ENCODE measurements at places on chromosomes 3 and 15. TPM values are rescaled to one million over a fixed set of nuclear protein-coding genes. Genes with fewer than 3 reads are reported as not detected.

- H3K27me3 ChIP-seq = no peaks in the 10 kb centered on the region
- no peak for DNase-seq
- H3K27ac ChIP-seq = no peak overlapping the region
- peaks cover 4% of the 10 kb centered on the region for H3K4me1 ChIP-seq
Observed at GRCh38 chr3:117580806-117581205, 871.2 kb downstream of the TUSC7 start.

GRCh38 chr3:160150525-160150924, 74.7 kb upstream of the C3orf80 start:
- no peak overlapping the region for H3K4me3 ChIP-seq
- peaks cover 6% of the 10 kb centered on the region for H3K4me1 ChIP-seq
- no peaks in the 10 kb centered on the region for H3K27me3 ChIP-seq
- H3K27ac ChIP-seq = no peak overlapping the region

GRCh38 chr15:80459380-80459779, 55.2 kb downstream of the ARNT2 start:
- no peak for DNase-seq
- no peak overlapping the region for H3K27ac ChIP-seq
- peaks cover 13% of the 10 kb centered on the region for H3K4me1 ChIP-seq
- no peak overlapping the region for H3K4me3 ChIP-seq
- no peaks in the 10 kb centered on the region for H3K27me3 ChIP-seq
- no peaks in the 10 kb centered on the region for H3K36me3 ChIP-seq

- DNase-seq = no peak
- H3K27me3 ChIP-seq = peaks cover 85% of the 10 kb centered on the region
- H3K4me1 ChIP-seq = no peaks in the 10 kb centered on the region
Observed at GRCh38 chr3:70571696-70572095, 259.3 kb upstream of the MDFIC2 start.

- H3K36me3 ChIP-seq = no peaks in the 10 kb centered on the region
- DNase-seq = no peak
- H3K27me3 ChIP-seq = no peaks in the 10 kb centered on the region
- H3K27ac ChIP-seq = no peak overlapping the region
Observed at GRCh38 chr3:171435143-171435542, 25.1 kb downstream of the TNIK start.

DNA sequence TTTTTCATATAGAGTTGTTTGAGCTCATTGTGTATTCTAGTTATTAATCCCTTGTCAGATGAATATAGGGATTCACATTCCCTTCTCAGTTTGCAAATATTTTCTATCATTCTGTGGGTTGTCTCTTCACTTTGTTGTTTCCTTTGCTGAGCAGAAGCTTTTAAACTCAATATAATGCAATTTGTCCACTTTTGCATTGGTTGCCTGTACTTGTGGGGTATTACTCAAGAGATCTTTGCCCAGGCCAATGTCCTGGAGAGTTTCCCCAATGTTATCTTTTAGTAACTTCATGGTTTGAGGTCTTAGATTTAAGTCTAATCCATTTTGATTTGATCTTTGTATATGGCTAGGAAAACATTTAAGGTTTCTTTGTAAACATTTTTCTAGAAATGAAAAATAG, 24.8 kb downstream of the SEC22A start:
- DNase-seq = no peak
- H3K27me3 ChIP-seq = no peaks in the 10 kb centered on the region
- no peak overlapping the region for H3K27ac ChIP-seq
- no peaks in the 10 kb centered on the region for H3K4me1 ChIP-seq
- peaks cover 48% of the 10 kb centered on the region for H3K36me3 ChIP-seq

The CCR5 gene
- total RNA-seq = not detected

The MEGF11 gene
- total RNA-seq = 0.39 TPM

The PYGO1 gene
- total RNA-seq = 5.1 TPM

The ATP6V1A gene
- total RNA-seq = 51.6 TPM

The KCNMB2 gene
- not detected for total RNA-seq

The STAB1 gene
- total RNA-seq = not detected

Data from MCF 10A (cell line).